Muscle of leg (tissue), 16 donors: ENCODE measurements at places on chromosomes 1 and 21. TPM values are rescaled to one million over a fixed set of nuclear protein-coding genes. Genes with fewer than 3 reads are reported as not detected.

DIRAS3 gene
- 3.5 TPM for total RNA-seq

CD2 gene
- total RNA-seq = 0.22 TPM

HOOK1 gene
- total RNA-seq = 1.9 TPM

GJB4 gene
- total RNA-seq = not detected

DPT gene
- 97.8 TPM for total RNA-seq

RSPH1 gene
- 0.04 TPM for total RNA-seq

MYCL gene
- total RNA-seq = 2.4 TPM

OR2T11 gene
- not detected for total RNA-seq

B3GALT2 gene
- 10.9 TPM for total RNA-seq

PEAR1 gene
- total RNA-seq = 12.2 TPM

TNFRSF4 gene
- total RNA-seq = 3.2 TPM

HES3 gene
- total RNA-seq = not detected

TIAM1 gene
- total RNA-seq = 14.1 TPM

FCAMR gene
- total RNA-seq = not detected

CYP2J2 gene
- 50.6 TPM for total RNA-seq

MXRA8 gene
- 87.9 TPM for total RNA-seq

ILDR2 gene
- total RNA-seq = 2.5 TPM

TDRKH gene
- 3.1 TPM for total RNA-seq

YBEY gene
- total RNA-seq = 15.4 TPM

COL11A1 gene
- total RNA-seq = 265 TPM

PTPRU gene
- total RNA-seq = 10.6 TPM

CD34 gene
- 62.2 TPM for total RNA-seq

RC3H1 gene
- total RNA-seq = 21.6 TPM

ATG4C gene
- total RNA-seq = 8.3 TPM

AVPR1B gene
- total RNA-seq = 0.44 TPM

OR2M3 gene
- not detected for total RNA-seq

ZSWIM5 gene
- total RNA-seq = 0.35 TPM

LEFTY2 gene
- total RNA-seq = 2.7 TPM

GNAT2 gene
- 0.13 TPM for total RNA-seq

OR2M7 gene
- not detected for total RNA-seq

C1orf185 gene
- not detected for total RNA-seq

PPIAL4G gene
- total RNA-seq = 0.04 TPM

EPS8L3 gene
- total RNA-seq = not detected

FAM167B gene
- total RNA-seq = 2.5 TPM

COL9A2 gene
- total RNA-seq = 2.6 TPM

BCAN gene
- 0.58 TPM for total RNA-seq

NR1I3 gene
- total RNA-seq = not detected

GJA9 gene
- total RNA-seq = not detected

MYOG gene
- 480 TPM for total RNA-seq

FMO1 gene
- total RNA-seq = 8.3 TPM

C1orf94 gene
- total RNA-seq = not detected

NGF gene
- 3.2 TPM for total RNA-seq

UBL4B gene
- total RNA-seq = not detected

DAB1 gene
- total RNA-seq = 1.5 TPM

ADAMTS5 gene
- total RNA-seq = 13.0 TPM

OR2L8 gene
- not detected for total RNA-seq

USP24 gene
- total RNA-seq = 41.2 TPM

TLCD4 gene
- 11.1 TPM for total RNA-seq
